Occipital lobe (tissue), 3 donors: ENCODE measurements at places on chromosomes 12 and 14. TPM values are rescaled to one million over a fixed set of nuclear protein-coding genes. Genes with fewer than 3 reads are reported as not detected.

LRRIQ1 gene
- total RNA-seq: 7.0 TPM

MANSC4 gene
- 0.47 TPM for total RNA-seq

PPP1R36 gene
- total RNA-seq: 1.4 TPM

PLA2G1B gene
- total RNA-seq: not detected
